ENCODE measurements at places on chromosomes 5 and 9. TPM values are rescaled to one million over a fixed set of nuclear protein-coding genes. Genes with fewer than 3 reads are reported as not detected.
A peak's percentile ranks its signal among the peaks of the same experiment; 100 is the strongest.

- DNase-seq, result no peak
Observed at GRCh38 chr5:180194410-180195345, 14.3 kb downstream of the RASGEF1C start.

The LCN12 gene
- total RNA-seq, result 0.19 TPM

- no peak for DNase-seq
Observed at GRCh38 chr9:18555105-18555883, 81.3 kb downstream of the ADAMTSL1 start.

The ADRB2 gene
- 0.40 TPM for total RNA-seq

DNA sequence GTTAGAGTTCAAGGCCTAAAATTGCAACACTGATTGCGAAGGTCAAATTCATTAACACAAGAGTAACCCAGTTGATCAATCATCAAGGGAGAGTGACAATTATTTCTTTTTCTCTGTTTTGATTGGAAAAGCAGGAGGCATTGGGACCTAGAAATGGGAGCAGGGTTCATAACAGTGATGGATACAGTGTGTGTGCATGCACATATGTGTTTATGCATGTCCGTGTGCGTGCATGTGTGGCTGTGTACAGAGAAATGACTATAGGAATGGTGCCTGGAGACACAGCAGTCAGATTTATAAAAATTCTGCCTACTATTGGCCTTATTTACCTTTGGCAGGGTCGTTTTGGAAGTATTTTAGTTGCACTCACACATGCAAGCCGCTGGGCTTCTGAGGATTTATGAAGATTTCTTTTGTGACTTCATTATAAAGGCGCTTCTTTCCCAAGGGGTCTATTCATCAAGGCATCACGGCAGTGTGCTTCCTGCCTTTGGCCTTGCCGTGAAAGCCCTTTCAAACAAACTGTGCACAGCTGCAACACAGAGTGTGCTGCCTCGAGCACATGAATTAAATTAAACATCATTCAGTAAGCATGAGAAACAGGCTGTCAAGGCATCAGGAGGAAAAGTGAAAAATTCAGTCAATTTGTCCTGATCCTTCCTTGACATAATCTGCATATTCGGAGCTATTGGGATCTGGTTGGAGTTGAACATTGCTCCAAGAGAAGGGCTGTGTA lies 122.8 kb upstream of the PUM3 start:
- DNase-seq, result no peak

The SPINK6 gene
- not detected for total RNA-seq

- DNase-seq, result no peak
Observed at GRCh38 chr5:34464829-34465228, 191.3 kb upstream of the RAI14 start.

The CDK5RAP2 gene
- total RNA-seq, result 62.5 TPM

GRCh38 chr9:125747765-125748445 lies 732 bp downstream of the PBX3 start:
- peak; percentile 67 for DNase-seq

The TMOD1 gene
- total RNA-seq, result 0.15 TPM

The BAAT gene
- total RNA-seq, result 0.09 TPM

GRCh38 chr9:92429836-92430235 lies 5.6 kb upstream of the OMD start:
- no peak for DNase-seq

GRCh38 chr9:131747352-131747751 lies 7.5 kb upstream of the RAPGEF1 start:
- DNase-seq, result peak; percentile 61

DNA sequence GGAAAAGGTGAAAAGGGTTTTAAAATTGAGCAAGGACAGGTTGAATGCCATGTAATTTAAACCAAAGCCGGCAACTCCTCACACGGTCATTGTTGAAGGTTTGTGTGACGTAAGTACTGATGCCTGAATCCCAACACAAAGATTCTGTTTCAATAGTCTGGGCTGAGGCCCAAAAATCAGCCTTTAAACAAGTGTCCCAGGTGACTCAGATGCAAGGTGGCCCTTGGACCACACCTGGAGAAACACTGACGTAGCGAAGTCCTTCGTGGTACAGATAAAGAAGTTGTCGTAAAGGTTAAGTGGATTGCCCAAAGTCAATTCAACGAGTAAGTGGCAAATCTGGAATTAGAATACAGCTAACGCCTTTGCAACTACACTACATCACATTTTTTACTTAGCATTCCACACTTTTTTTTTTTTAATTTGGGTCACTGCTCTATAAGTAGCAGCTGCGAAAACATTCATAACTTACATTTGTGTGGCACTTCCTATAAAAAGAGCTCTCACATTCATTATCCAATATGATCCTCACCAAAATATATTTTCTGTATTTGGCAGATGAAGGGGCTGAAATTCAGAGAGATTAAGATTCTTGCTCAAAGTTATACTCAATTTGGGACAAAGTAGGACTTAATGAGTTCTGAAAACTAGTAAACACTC lies 111.3 kb downstream of the LPAR1 start:
- DNase-seq, result no peak

- no peak for DNase-seq
Observed at GRCh38 chr5:31577438-31577837, 45.3 kb downstream of the C5orf22 start.

DNA sequence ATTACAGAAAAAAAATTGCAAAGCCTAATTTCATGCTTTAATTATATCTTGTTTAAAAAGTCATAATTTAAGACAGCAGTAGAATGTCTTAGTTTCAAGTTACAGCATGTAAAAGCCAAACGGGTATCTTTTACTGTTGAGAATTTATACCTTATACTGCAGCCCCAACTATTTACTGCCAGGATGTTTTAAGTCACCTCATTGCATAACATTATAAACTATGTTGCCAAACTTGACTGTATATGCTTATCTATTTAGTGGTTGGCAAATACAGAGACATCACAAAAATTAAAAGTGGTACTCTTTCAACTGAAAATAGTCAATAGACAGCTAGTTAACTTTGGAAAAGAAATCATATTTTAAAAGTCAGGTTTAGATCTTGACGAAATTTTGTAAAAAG lies 119.5 kb downstream of the EDIL3 start:
- DNase-seq, result no peak

- no peak for DNase-seq
Observed at GRCh38 chr5:157606046-157606445, 30.5 kb upstream of the ADAM19 start.

- DNase-seq, result no peak
Observed at GRCh38 chr5:148193202-148193601, 9.6 kb upstream of the SPINK6 start.

DNA sequence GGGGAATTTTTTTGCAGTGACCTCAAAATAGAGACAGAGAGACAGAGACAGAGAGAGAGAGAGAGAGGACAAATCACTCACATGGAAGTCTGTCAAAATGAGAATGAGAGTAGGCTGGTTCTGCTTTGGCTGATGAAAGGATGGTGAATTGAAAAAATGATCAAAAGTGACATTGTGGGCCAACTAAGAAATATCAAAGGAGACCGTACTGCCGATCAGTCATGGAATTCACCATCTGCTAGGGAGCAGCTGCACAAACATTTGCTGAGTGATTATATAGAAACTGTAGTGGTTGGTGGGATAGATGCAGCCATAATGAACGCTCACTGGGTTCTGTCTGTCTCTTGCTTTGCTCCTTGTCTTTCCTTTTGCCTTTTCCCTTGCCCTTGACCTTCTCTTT lies 476.6 kb upstream of the SGCD start:
- no peak for DNase-seq

The PCDHA1 gene
- total RNA-seq, result 0.19 TPM

The PCSK5 gene
- 30.0 TPM for total RNA-seq

DNA sequence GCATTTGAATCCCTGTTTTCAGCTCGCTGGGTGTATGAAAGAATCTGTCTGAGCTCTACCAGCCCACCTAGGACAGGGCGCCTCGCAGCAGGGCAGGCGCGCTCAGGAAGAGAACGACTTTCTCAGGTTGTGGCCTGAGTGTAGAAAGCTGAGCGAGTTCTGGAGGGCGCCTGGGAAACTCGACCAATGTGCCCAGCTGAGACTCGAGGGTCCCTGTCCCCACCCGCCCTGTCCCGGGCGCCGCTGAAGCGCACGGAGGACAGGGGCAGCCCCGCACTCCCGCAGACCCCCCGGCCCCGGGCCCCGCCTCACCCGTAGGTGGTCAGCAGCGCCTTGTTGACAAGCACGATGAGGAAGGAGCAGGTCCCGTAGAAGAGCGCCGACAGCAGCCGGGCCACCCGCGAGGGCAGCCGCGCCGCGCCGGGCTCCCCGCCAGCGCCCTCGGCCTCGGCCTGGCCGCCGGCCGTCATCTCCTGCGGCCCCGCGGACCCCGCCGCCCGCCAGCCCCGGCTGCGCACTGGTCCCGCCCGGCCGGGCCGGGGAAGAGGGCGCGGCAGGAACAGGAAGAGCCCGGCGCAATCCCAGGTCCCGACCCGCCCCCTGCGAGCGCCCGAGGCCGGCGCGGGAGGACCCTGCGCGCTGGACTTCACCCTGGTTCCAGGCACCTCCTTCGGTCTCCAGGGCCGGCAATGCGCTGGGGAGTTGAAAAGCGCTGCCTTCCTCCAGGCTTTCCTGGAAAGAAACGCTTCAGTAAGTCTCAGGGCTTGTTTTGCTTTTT lies at the start of gene SLC35D2:
Gene SLC35D2, minus strand, starts transcription at position 547 of the 778 bp plus-strand sequence. Its CDS starts 77 bp downstream, at position 470.
- DNase-seq, result peak; percentile 84

The TUSC1 gene
- 3.2 TPM for total RNA-seq

DNA sequence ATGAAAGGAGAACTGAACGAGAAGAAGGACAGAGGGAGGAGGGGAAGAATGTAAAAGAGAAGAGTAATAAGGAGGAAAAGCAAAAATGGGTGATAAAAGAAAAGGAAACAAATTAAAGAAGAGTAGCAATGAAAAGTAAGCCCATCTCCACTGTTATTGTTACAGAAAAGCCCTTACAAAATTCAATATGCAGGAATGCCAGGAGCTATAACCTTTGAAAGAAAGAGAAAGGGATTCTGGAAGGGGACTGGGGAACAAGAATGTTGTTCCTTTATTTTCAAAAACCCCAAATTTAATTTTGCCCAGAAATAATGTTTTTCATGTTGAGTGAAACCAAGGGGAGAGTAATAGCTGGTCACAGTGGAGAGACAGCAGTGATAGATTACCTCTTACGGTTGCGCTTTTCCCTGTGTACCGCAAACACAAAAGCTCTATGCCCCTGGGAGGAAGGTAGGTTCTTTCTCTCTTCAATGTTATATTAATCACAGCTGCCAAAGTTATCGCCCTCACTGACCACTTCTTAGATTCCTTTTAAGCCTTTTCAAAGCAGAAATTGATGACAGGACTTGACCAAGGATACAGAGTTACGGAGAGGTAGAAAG lies 86.7 kb downstream of the BRINP1 start:
- no peak for DNase-seq

DNA sequence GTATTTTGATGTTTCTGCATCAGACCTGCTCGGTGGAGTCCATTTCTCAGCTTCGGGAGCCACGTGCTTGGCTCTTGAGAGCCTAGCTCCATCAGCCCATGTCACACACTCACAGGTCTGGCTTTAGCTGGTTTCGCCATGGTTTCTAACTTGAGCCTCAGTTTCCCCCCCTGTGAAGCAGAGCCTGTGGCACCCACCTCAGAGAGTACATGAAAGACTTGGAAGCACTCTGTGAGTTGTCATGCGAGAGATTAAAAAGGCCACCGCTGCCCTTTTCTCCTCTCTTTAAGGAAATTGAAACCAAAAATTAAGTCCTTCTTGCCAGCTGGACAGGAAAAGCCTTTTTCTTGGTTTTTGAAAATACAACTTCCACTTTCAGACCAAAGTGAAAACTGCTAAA lies 8.8 kb downstream of the TENT4A start:
- DNase-seq, result no peak

DNA sequence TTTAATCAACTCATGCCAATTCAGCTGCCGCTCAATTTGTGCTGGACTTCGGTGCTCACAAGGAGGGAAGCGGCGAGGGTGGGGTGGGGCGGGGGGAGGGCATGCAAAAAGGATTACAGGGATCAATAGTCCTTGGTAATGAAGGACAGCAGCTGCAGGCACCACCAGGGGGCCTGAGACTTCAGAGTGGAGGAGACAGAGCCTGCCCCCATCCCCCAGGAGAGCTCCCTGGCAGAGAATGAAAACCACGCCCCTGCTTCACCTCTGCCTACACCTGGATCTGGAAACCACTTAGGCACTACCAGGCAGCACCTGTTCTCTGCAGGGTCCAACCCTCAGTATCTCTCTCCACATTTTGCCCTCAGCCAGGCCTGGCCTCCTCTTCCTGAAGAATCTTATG lies 155.6 kb downstream of the TRIM32 start:
- peak; percentile 41 for DNase-seq

DNA sequence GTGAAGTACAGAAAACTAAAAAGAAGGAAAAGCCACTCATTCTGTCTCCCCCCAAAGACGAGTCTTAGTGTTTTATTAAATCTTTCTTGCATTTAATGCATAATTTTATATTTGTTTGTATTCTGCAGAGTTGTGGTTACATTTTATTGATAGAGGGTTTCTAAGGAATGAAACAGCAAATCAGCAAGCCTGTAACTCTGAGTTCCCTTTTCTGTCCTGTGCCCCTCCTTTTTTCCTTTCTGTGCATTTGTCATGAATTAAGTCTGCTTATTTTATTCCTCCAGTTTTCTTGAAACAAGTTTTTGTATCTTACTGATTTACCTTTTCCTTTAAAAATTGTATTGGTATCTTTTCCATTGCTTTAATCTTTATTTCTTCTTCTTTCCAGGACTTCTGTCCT lies 132.8 kb downstream of the MUSK start:
- DNase-seq, result no peak

DNA sequence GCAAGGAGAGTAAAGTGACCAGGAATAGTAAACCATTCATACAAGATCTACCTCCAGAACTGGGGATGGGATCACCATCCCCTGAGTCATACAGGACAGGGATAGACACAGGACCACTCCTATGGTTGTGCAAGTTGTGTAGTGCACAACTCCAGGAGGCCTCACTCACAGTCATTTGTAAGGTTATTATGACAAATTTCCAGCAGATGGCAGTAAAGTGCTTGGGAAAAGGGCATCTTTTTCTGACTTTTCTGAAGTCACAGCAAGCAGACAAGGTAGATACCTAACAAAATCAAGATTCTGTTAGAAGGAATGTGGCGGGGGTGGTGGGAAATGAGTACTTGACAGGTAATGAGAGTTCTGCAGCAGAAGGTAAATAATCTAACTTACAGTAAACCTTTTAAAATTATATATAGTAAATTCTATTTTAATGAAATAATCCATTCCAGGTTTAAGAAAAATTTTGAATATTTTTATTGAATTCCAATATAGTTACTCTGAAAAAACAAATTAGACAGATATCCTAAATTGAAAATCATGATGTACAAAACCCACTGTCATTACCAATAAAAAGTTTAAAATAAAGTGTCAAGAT lies 16.7 kb upstream of the KIF27 start:
- DNase-seq, result peak; percentile 80

Measured in neural progenitor cell (in vitro differentiated cells).